ENCODE measurements at places on chromosomes 12 and 14. TPM values are rescaled to one million over a fixed set of nuclear protein-coding genes. Genes with fewer than 3 reads are reported as not detected.

Gene KICS2
- total RNA-seq = 6.8 TPM

DNA sequence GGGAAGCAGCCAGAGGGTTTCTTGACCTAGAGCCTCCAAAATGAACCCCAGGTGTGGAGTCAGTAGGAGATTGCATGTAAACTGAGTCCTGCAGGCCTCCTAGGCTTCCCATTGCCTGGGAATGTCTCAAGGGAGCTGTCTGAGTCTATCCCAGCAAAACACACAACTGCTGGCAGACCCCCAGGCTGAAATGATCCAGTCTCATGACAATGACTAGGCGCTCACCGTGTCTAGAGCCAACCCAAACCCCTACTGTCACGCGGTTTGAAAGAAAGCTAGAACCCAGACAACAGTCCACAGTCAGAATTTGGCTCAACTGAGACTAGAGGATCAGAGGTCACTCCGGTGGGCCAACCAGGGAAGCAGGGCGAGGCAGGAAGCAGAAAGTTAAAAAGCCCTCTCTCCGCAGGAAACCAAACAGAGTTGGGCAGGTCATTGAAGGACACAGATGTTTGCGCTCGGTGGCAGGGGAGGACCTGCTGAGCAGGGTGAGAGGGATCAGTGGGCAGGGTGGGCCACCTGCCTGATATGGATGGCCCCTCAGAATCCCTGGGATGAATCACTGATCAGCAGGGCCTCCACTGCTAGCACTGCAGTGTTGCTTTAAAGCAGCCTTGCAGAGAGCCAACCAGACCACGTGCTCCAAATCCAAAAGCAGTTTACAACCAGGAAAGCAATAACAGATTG, 23.8 kb downstream of the ACTN1 start:
- no peak for DNase-seq

DNA sequence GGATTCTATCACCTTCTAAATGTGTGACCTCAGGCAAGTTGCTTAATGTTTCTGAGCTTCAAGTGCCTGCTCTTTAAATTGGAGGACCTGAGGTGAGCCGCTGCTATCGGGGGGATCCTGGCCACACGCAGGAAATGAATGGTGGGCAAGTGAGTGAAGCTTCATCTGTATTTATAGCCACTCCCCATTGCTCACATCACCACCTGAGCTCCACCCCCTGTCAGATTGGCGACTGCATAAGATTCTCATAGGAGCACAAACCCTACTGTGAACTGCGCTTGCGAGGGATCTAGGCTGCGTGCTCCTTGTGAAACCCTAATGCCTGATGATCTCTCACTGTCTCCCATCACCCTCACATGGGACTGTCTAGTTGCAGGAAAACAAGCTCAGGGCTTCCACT, 158.6 kb upstream of the CCND2 start:
- no peak for DNase-seq

DNA sequence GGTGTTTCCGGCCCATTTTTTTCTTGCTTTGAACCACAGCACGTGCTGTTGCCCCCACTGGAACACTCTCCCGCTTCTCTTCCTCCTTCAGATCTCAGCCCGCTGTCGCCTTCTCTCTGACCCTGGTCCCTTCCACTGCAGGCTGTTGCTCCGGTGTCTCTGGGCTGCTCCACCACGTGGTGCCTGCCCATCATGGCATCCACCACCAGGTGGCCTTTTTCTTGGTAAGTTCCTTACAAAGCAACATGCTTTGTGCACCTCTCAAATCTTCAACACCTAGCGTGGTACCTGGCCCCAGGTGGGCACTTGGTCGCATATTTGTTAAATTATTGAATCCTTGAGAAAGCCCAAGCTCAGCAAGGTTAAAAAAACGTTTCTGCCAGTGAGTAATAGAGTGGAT, 19.1 kb downstream of the TUNAR start:
- DNase-seq = no peak

DNA sequence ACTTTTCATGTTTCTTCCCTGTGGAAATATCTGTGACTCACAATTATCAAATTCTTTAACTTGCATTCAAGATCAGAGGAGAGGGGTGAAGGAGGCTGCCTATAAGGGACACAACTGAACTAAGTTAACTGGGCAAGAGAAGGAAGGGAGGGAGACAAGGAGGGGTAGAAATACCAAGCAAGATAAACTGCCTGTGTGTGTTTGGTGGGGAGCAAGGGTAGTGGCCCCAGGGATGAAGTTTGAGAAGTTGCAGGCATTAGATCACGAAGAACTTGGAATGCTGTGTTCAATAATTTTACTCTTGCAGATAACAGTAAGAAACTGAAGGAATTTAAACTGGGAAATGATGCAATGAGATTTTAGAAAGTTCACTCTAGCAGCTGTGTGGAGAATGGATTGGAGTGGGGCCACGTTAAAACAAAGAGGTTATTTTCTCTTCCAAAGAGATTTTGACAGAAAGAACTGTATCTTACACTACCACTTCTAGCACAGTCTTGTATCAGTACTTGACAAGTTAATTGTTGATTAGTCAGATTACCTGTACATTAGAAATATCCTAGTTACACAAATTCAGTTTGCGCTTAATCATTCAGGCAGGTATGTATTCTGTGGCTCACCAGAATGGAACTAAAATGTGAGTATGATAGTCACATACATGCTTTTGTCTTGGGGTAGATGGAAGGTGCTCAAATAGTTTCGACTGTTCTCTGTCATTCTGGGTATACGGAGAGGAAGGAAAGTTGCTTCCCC, 7.4 kb downstream of the PKP2 start:
- DNase-seq = no peak

All from mucosa of gallbladder (tissue), 1 donor.